RPMI7951 (cell line): ENCODE measurements at places on chromosomes 11 and 22.

DNA sequence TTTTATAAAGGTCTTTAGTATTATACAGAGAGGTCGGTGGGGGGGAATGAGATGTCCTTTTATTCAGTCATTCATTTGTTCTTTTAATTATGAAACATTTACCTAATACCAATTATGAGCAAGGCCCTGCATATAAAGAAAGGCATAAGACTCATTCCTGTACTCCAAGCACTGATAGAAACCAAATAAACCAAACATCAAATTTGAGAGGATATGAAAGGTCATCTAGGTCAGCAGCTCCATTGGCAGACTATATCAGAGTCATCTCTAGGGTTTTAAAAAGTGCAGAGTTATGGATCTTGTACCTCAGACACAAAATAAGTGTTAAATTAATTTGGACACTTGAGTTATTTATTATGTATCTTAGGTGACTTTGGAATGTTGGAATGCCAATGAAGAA, 71.5 kb downstream of the CASP12 start:
- no peak for DNase-seq

GRCh38 chr11:76007166-76007565, 192.2 kb downstream of the UVRAG start:
- no peak for DNase-seq

- no peak for DNase-seq
These were observed 141.4 kb upstream of the E2F8 start for GRCh38 chr11:19382131-19382611.

- peak; percentile 58 for DNase-seq
These were observed 15.2 kb downstream of the ROBO4 start for GRCh38 chr11:124882339-124883071.

DNA sequence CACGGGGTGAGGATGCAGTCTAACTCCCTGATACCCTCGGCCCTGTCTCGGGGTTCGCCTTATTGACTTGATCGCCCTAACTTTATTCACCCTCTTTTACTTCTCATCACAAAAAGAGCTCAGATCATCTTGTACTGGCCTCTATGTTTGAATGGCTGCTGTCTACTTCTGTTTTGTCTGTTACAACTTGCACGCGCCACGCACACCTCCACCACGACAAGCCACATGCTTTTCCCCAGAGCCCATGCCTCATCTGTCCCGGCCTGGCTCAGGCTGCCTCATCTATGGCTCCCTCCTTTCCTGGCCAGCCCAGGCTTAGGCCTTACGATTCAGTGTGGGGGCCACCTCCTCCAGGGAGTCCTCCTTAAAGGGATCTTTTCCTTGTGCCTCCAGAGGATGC, 180.9 kb downstream of the EFCAB6 start:
- DNase-seq, result no peak

GRCh38 chr11:83401506-83402225, 115.5 kb upstream of the CCDC90B start:
- no peak for DNase-seq

DNA sequence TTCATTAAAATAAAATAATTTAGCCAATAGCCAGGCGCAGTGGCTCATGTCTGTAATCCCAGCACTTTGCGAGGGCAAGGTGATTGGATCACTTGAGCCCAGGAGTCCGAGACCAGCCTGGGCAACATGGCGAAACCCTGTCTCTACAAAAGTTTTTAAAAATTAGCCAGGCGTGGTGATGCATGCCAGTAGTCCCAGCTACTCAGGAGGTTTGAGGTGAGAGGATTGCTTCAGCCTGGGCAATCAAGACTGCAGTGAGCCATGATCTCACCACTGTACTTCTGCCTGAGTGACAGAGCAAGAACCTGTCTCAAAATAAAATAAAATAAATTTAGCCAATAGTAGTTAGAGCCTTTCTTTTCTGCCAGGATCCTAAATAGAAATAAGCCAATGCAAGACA, 12.2 kb downstream of the HPS5 start:
- DNase-seq, result no peak

DNA sequence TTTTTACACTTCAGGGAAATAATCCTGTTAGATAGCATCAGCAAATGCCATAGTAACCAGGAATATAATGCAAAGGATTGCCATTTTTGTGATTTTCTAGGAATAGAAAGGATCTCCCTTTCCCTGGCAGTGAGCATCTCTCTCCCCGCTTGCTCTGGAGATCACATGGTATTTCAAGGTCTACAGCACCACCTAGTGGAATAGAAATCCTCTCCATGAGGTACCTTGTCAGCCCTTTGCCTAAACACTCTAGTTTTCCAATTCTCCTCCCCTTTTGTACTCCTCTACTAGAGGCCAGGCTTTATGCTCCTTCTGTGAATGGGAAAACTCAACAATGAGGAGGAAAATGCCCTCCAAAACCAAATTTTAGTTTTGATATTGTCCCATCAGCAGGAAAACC, 78.4 kb downstream of the XRRA1 start:
- DNase-seq, result peak; percentile 23

- DNase-seq, result no peak
These were observed 17.3 kb downstream of the RNH1 start for GRCh38 chr11:489610-490185.

DNA sequence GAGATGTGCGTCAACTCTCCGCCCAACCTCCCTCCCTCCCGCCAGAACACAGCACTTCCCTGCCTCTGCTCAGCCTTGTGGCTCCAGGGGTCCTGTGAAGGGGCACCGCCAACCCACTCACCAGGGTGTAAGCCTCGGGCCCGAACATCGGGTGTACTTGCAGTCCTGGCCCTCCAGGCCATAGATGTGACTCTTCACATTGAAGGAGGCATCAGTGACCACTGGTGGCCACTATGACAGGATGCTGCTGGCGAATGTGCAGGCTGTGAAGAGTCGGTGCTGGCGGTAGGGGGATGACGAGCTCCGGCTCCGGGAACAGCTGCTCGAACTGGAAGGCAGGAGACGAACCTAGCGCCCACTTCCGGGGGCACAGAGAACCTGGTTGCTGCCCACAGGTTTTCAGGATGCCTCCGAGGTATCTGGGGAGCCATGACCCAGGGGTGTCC, 97.4 kb downstream of the MED15 start:
- peak; percentile 18 for DNase-seq

DNA sequence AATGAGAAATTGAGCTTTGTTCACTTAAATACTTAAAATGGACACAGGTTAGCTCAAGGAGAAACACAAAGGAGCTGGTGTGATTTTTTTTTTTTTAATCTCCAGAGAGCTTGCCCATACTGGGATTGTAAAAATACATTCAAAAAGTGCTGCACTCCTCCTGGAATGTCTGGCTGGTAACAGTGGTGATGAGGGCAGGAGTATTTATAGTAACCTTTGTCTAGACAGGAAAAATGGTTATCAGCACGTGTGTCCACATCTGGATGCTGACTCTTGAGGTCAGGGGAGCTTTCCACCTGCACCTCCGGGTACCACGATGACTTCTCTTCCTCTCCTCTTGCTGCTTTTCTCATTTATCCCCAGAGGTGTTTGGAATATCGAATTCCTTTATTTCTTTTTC, 30.1 kb downstream of the EXT2 start:
- DNase-seq, result no peak

- no peak for DNase-seq
These were observed 1.9 kb downstream of the TMEM45B start for GRCh38 chr11:129817534-129818051.

DNA sequence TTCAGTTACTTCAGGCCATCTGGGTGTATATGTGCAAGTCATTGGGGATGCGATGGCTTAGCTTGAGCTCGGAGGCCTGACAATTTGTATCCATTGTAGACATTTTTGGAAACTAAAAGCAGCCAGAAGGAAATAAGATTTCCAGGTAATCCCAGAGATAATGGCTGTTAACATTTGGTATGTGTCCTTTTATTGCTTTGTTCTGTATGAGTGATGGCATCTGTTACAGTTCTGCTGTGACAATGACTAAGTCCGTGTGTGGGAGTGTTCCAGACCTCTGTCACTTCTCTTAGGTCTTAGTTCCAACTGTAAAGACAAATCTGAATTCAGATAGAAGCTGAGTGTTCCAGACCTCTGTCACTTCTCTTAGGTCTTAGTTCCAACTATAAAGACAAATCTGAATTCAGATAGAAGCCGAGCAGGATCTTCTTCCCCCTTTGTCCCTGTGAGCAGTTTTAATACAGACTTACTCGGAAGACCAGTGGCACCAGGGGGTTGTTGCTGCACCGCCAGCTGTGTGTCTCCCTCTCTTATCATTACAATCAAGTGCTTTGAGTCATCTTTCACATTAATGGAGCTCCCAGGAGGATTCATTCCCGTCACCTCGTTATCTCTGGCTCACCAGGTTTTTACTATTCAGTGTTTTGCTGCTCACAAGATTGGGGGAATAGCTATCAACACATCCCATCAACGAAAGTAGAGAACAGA, 190.9 kb upstream of the SORL1-AS1 start:
- peak; percentile 49 for DNase-seq

DNA sequence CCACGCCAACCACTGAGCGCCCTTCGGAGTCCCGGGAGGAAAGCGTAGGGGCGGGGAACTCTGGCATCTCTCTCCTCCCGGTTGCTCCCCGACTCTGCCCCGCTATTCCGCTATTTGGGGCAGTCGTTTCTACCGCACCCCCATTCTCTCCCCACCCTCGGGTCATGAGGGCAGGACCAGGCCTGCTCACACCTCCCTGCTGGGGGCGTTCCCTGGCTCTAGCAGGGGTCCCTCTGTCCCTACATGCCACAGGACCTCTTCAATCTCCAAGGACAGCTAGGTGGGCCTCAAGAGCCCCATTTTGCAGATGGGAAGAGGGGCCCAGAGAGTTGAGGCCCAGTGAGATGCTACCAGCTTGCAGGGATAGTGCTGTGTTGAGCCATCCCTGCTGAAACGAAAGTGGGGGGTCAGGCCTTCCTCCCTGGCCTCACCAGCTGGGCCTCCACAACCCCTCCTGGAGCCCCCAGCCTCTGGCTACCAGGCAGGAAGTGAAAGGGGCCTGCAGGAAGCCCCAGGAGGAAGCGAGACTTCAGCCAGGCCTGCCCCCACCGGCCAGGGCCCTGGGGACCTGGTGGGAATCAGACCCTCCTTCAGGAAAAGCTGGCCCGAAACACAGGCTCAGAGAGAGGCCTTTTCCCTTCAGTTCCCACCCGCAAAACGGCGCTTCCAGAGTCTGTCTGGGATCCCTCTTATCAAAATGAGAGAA, 5.5 kb upstream of the SHISA8 start:
- DNase-seq, result no peak

DNA sequence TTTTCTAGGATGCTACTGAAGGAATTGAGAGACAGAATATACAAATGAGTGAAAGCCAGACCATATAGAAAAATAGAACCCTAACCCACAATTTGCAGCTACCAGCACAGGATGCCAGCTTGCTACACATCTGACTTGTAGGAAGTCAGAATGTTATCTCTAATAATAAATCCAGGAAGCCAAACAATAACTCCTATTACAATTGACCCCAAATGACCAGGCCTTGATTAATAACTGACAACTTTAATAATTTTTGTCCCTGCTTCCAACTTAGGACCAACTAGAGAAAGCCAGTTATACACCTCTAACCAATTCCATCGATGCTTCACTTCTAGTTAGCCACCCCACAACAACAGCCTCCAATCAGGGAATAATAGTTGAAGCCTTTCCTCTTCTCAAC, 193.4 kb downstream of the CASP12 start:
- DNase-seq, result no peak

DNA sequence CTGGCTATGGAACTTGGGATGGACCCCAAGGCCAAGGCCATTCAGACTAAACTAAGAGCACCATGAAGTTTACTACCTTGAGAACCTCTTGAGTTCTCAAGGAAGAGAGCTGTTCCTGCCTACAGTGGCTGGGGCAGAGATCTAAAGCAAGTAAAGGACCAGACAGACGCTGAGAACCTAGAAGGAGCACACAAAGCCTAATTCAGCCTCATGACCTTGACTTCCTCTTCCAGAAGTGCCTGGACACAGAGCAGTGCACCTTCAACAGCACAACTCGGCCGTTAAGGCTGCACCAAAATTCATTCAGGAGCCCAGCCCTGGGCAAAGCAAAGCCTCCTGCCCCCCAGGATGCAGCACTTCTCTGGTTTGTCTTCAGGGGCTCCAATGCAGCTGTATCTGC, 82.9 kb upstream of the AKIP1 start:
- no peak for DNase-seq

DNA sequence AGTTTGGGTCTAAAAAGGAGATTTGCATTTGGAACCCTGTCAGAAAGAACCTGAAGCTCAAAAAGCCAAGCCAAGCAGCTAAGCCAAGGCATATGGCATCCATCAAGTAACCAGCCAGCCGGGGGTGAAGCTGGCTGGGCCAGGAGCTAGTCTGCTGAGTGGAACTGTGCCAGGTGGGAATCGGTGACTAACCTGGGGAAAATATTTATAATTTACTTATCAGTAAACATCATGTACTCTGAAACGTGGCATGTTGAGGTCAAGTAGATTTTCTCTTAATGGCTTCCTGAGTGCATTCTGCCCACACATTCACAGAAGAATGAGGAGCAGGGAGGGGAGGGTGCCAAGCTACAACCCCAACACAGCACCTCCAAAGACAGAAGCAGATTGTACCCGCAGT, 70.5 kb upstream of the SESN3 start:
- no peak for DNase-seq

DNA sequence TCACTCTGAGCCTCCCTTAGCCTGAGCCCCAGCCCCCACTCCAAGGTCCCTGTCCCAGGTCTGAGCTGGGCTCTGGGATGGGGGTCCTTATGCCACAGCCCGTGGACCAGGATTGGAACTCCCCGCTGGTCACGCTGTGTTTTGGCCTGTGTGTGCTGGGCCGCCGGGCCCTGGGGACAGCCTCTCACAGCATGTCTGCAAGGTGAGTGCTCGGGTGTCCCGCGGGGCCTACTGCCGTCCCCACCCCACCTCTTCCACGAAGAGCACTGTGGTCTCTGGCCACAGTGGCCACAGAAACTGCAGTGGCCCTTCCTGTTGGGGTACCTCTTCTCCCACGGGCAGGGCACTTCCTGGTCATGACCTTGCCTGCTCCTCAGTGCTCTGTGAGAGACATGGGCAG, 3.5 kb upstream of the SIPA1 start:
- DNase-seq, result no peak

GRCh38 chr11:42972741-42973140, 339.1 kb upstream of the API5 start:
- DNase-seq, result no peak

DNA sequence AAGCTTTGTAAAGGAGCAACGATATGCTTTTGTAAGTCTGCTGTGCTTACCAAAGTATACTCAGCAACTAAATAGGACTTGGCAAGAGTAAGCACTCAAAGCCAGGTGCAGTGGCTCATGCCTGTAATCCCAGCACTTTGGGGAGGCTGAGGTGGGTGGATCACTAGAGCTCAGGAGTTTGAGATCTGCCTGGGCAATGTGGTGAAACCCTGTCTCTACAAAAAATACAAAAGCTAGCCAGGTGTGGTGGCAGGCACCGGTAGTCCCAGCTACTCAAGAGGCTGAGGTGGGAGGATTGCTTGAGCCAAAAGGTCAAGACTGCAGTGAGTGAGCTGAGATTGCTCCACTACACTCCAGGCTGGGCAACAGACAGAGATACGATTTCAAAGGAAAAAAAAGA, 67.5 kb downstream of the PAK1 start:
- no peak for DNase-seq

- DNase-seq, result peak; percentile 11
These were observed 51.3 kb upstream of the HMGXB4 start for GRCh38 chr22:35205961-35206360.
